ENCODE measurements at places on chromosomes 1 and 21. TPM values are rescaled to one million over a fixed set of nuclear protein-coding genes. Genes with fewer than 3 reads are reported as not detected.

BTG2 gene
- total RNA-seq = 57.2 TPM

ZNF593OS gene
- total RNA-seq = not detected

SYPL2 gene
- total RNA-seq = not detected

DPYD gene
- total RNA-seq = 4.4 TPM

FMOD gene
- 0.05 TPM for total RNA-seq

ADSS2 gene
- total RNA-seq = 39.1 TPM

TNFRSF4 gene
- not detected for total RNA-seq

FCAMR gene
- not detected for total RNA-seq

All from airway epithelial cell (primary cell).